ENCODE measurements at places on chromosomes 7 and 10.

DNA sequence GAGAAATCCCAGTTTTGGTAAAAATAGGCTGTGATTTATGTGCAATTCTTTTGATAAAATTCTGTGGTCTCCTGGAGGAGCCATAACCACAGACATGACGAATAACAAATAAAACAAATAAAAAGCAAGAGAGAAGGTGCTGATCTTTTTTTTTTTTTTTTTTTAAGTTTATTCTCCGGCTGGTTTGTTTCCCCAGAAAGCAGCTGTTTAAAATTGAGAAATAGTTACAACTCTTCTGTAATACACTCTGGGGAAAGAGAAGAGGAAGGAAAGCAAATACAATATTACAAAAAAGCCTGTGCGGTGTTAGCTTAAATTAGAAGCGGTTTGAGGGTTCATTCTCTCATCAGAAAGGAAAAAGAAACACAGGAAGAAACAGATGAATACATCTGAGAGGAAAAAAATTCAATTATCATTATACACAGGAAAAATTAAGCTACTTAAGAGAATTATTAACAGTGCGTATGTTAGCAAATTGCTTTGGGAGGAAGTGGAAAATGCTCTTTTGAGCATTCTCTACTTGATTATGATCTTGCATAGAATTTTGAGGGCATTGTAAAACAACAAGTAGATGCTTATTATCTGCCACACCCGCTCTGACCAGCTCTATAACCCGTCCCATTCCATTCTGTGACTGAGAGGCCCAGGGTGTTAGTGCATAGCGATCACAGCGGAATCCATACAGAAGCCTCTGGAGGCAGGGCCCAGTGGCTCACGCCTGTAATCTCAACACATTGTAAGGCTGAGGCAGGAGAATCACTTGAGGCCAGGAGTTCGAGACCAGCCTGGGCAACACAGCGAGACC, 40.6 kb upstream of the WAC start:
- no peak for DNase-seq

DNA sequence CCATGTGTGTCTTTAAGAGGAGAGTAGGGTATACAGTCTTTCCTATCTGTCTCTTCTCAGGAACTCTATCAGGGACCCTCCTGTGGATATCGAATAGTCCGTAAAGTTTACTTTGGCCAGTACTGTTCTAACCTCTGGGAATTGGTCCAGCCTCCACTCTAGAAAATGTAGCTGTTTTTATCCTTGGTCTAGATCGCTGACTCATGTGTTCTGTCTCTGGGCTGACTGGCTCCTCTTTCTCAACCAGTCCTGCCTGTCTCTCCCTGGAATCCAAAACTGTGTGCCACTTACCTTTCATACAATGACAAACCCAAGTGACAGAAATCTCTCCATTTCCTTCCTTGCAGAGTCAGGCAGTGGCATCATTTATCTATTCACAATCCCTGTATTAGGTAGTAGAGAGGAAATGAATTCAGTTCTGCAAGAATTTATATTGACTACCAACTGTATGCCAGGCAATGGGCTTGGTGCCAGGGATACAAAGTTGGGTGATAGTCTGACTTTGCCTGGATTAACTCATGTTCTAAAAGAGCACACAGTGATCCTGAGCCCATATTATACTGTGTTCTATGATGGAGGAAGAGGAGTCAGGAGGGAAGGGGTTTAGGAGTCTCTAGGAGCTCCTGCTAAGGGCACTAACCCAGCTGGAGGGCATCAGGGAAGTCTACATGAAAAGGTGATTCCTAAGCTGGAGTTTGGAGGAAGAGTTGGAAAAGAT, 232.7 kb downstream of the LRMDA start:
- no peak for DNase-seq

GRCh38 chr7:452791-453455, 66.7 kb downstream of the PDGFA start:
- no peak for DNase-seq

GRCh38 chr10:121188005-121188404, 336.8 kb downstream of the WDR11 start:
- DNase-seq: no peak

DNA sequence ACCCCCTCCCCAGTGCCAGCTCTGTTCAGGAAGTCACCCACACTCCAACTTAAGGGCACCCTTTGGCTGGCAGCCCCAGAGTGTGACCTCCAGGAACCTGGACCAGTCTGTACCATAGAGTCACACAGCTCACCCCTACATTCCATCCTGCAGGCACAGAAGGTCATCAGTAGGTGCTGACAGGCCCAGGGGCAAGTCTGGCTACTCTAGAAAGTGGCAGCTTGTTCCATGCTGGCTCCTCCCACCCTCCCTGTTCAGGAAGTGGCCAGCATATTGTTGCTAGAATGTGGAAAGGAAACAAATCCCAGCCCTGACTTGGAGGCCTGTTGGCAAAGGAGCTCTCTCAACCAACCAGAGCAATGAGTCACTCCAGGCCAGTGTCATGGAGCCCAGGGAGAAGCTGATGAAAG, 3.2 kb upstream of the NCOA4 start:
- peak; percentile 57 for DNase-seq

GRCh38 chr10:69287181-69287580, 8.9 kb downstream of the HK1 start:
- DNase-seq: no peak

GRCh38 chr10:3946234-3947229, 161.5 kb upstream of the KLF6 start:
- DNase-seq: no peak

- no peak for DNase-seq
These were observed 271.2 kb downstream of the INHBA start for GRCh38 chr7:41431671-41432070.

DNA sequence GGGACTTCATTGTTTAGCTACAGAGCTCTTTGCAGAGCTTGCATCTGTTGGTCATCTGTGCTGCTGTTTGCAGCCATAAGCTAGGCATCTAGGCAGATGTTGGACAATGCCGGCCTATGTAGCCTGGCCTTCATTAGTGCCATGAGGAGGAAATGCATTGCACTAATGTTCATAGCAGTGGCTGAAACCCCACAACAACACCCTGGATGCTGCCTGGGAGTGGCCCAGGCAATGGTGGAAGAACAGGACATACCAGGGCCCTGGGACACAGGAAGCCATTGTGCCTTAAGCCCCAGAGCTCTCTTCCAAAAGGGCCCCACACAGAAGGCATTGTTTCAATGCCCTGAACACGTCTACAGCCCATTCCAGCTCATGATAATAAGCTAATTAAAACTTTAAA, 131.5 kb upstream of the LYZL1 start:
- DNase-seq: no peak

GRCh38 chr7:156544919-156545715, 95.5 kb upstream of the RNF32 start:
- no peak for DNase-seq

GRCh38 chr10:129964611-129965424, 744 bp upstream of the EBF3 start:
- DNase-seq: no peak

DNA sequence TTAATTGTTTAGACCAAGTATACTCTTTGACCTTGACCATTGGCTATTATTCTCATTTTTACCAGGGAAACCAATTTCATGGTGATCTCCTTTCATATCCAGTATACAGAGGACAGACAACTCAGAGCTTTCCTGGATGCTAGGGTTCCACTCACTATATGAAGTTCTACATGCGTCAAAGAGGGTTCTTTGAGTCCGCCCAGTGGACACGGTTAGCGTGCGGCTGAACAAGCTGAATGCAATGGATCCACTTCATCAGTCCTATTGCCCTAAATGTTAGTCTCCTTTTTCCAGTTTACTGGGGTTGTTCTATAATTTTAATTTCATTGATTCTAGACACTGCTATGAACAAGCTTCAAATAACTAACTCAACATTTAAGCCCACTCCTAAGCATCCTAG, 162.4 kb upstream of the PCLO start:
- DNase-seq: no peak

- peak; percentile 44 for DNase-seq
These were observed 98.3 kb downstream of the TMEM130 start for GRCh38 chr7:98771519-98771918.

DNA sequence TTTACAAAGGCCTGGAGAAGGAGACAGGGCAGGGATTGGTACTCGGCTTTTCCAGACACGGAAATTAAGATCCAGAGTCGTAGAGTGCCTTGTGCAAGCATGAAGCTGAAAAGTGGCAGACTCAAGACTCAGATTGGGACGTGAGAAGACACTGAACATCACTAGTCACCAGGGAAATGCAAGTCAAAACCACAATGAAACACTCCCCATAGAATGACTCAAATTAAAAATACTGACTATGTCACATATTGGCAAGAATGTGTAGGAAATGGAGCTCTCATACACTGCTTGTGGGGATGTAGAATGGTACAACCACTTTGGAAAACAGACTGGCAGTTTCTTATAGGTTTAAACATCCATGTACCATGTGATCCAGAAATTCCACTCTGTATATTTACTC, 472.0 kb downstream of the RPS24 start:
- DNase-seq: no peak

DNA sequence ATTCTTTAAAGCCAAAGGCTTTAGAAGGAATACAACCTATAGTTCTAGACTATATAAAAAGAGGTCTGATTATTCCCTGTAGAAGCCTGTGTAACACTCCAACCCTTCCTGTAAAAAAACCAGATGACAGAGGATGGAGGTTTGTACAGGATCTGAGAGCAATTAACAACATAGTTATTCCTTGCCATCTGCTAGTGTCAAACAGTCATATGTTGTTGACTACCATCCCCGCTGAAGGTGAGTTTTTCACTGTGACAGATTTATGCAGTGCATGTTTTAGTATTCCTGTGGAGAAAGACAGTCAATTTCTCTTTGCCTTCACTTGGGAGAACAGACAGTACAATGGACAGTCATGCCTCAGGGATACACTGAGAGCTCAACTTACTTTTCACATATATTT, 19.0 kb upstream of the SLC26A4 start:
- DNase-seq: no peak

- DNase-seq: no peak
These were observed 154.7 kb downstream of the PRPF18 start for GRCh38 chr10:13741438-13741837.

DNA sequence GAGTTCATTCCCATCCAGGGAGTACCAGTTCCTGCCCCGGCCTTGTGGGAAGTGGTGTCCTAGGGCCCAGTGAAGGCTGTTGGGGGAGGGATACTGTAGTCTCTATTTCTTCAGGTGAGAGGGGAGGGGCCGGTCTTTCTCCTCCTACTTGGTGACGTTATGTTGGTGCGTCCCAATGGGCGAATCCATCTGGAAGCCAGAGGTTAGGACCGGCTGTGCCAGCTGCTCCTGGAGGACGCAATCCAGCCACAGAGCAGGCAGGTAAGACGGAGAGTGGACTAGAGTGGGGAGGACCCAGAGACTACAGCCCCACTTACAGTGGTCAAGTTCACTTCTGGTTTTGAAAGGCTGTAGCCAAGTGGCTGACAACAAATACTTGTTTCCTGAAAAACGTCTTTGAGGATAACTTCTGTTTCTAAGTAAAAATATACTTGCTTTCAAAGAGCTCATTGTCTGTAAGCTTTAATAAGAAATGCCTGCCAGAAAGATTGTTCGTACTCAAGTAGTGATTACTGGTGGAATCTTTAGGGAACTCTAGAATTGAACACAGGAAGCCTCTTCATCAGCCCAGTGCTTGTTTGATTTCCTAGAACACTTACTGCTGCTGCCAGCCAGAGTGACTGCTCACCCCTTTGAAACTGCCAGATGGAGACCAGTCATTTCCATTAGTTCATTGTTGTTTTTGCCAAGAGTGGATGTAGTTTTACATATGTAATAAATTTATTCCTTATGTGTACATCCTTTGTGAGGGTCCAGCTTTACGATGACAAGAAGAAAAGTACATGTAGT, 25.4 kb downstream of the RBM33 start:
- no peak for DNase-seq

DNA sequence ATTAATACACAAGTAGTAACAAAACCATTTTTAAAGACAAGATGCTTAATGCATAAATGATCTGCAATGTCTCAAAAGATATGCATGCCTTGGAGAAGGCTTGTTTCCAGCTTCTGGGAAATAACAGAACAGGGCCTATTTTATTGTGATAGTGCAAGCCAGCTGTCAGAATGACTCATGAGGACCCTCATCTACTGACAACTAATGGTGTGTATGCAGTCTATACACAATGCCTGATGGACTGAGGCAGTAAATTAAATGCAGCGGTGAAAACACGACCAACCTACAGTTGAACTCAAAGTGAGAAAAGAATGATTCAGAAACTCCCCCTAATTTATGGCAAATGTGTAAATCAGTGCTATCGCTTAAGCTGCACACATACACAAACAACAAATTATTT, 46.3 kb downstream of the VPS41 start:
- no peak for DNase-seq

GRCh38 chr10:29386342-29386999, 97.6 kb downstream of the LYZL1 start:
- DNase-seq: no peak

- no peak for DNase-seq
These were observed 474.1 kb upstream of the ZMIZ1 start for GRCh38 chr10:78594559-78595268.

DNA sequence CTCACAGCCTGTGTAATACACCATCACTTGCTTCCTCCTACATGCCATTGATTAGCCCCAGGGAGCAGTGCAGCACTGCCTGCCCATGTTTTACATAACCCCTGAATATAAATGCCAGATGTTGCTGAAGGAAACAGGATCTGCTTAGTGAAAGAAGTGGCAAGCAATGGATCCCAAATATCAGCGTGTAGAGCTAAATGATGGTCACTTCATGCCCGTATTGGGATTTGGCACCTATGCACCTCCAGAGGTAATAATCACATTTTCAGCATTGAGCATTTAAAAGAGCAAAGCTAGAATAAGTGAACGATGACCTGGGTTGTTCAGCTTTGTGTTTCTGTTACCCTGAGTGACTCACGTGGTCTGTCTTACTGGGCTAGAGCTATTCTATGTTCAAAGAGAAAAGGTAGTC, at the start of gene AKR1C4:
TSS of gene AKR1C4 (plus strand) at position 136 of the 412 bp plus-strand sequence. CDS start at position 167, 31 bp downstream.
- DNase-seq: no peak

DNA sequence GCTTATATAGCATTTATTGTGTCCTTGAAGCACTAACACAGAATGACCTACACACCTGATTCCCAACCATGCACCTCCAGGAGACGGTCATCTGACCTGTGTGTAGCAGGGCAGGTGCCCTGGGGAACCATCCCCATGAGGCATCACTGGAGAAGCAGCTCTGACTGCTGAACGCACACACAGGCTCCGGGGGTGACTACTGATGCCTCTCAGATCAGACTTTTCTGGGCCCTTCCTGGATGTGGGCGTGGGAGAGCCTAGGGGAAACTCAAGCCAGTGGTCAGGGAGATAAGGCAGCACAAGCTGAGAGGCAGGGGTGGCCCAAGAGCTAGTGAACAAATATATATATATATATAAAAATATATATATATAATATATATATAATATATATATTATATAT, 37.6 kb downstream of the CPXM2 start:
- no peak for DNase-seq
